ENCODE measurements at places on chromosomes 5 and 9.
A peak's percentile ranks its signal among the peaks of the same experiment; 100 is the strongest.

- peak; percentile 13 for DNase-seq
Observed at GRCh38 chr5:178625679-178626483, 969 bp downstream of the CLK4 start.

- no peak for DNase-seq
Observed at GRCh38 chr5:4553978-4554377, 586.2 kb upstream of the ADAMTS16 start.

GRCh38 chr5:109487753-109488420, 78.1 kb upstream of the PJA2 start:
- DNase-seq: no peak

DNA sequence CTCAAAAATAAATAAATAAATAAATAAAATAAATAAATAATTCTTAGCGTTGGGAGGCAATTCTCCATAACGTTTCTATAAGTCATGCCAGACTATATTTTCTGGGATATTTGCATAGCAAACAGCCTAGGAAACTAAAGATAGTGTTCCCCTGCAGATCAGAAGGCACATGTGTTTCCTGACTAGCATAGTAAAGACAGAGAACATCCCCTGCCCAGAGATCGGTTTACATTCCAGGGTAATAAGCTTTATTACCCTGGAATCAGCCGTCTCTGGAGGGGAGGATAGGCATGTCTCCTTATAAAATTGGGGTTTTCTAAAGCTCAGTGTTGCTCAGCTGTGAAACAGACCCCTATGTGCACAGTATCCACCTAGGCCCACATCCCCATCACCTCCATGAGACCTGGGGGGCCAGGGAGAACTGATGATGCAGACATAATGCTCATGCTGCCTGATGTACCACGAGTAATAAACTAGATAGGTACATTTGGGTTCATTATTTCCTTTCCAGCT, 36.9 kb upstream of the IFNK start:
- peak; percentile 19 for DNase-seq

DNA sequence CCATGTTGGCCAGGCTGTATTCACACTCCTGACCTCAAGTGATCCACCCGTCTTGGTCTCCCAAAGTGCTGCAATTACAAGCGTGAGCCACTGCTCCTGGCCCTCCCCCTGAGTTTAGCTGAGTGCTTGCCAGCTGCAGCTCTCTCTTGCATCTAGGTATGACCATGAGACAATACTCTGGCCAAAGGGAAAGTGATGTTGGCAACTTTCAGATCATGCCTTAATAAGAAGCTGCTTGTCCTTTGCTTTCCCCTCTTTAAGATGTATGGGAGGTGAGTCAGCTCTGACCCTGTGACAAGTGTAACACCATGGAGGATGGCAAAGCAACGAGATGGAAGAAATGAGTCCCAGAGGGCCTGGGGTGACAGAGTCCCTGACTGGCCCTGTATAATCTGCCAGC, 18.7 kb upstream of the DCAF12 start:
- DNase-seq: peak; percentile 51

GRCh38 chr9:134962973-134963364, 45.3 kb upstream of the FCN1 start:
- DNase-seq: no peak

- DNase-seq: peak; percentile 72
Observed at GRCh38 chr5:75052192-75053053, at the start of gene GCNT4. TSS of gene GCNT4 (minus strand) at chr5:75052558. CDS start at chr5:75030037, 22,521 bp downstream.

GRCh38 chr5:122081541-122081940, 3.5 kb upstream of the LOX start:
- DNase-seq: no peak

- peak; percentile 92 for DNase-seq
Observed at GRCh38 chr5:154287136-154287535, 96.6 kb downstream of the GALNT10 start.

DNA sequence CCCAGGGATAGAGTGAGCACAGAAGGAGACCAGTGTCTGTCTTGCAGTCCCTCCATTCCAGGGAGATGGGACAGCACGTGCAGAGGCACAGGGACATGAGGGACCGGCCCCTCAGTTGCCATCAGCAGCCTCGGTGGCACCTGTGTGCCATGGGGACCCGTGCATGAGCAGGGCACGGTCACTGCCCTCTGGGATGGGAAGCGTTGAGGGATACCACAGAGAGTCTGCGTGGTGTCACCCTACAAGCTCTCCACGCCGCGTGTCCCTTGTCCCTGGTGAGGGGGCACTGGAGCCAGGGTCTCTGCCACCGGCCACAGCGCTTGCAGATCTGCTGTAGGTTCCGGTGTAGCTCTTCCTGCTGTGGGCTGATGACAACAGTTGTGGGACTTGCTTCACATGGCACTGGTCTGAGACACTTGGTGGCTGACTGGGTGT, 108.1 kb downstream of the CACNA1B start:
- no peak for DNase-seq
